ENCODE measurements at places on chromosomes 11 and 22.

DNA sequence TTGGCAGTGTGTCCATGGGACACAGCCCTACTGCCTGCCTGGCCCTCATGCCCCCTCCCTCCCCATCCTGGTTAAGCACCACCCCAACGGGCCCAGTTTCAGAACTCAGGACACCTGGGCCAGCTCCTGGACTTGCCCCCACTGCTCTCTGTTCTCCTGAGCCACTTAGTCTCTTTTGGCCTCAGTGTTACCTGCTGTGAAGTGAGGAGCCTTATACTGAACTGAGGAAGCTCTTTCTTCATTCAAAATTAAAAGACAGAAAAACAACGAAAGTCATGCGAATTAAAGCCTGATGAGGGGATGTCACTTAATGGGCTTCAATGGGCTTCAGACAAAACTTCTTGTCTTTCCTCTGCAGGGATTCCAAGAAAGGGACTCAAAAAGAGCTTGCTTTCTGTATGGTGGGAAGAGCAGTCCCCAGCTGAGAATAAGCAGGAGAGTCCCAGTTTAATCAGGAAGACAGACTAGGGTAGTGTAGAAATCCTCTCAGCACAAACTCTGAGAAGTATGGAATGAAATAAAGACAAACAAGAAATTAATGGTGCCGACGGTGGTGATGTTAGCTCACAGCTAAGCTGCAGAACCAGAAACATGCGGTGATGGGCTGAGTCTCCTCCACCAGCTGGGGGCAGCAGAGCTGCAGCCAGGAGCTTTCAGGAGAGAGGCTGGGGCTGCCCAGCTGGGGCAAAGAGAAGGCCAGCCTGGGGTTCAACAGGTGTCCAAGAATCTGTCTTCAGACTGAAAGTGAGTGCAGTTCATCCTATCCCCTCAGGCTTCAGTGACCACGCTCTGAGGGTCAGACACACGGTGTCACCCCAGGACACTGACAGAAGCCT, 101.0 kb downstream of the GGTLC2 start:
- DNase-seq: peak; percentile 15

DNA sequence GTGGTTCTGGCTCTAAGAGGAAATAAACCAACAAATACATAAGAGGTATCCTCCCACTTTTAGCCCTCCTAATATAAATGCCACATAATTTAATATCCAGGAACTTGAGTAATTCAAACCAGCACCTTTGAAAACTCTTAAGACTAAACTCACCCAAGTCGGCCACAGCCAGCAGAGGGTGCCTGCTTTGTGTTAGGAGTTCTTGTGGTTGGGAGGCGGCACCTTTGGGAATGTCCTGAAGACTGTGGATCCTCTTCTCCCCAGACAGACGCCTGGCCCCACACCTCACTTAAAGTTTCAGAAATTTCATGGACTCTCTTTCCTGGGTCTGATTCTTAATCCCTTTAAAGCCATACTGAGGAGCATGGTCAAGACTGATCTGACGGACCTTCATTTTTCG, 169.0 kb downstream of the TBC1D22A start:
- no peak for DNase-seq

DNA sequence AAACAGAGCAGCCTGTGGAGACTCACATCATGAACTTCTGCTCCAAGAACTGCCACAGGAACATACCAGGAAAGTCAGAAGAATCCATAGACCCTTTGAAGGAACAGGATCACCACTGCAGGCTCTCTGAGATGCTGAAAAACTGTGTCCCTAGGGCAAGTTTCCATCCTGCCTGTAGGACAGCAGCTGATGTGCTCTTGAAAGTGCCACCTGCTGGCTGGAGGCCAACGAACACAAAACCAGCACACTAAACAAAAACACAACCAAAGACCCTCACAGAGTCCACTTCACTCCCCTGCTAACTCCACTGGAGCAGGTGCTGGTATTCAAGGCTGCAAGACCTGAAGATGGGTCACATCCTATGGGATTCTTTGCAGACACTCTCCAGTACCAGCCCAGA, 12.0 kb upstream of the NXPE1 start:
- no peak for DNase-seq

DNA sequence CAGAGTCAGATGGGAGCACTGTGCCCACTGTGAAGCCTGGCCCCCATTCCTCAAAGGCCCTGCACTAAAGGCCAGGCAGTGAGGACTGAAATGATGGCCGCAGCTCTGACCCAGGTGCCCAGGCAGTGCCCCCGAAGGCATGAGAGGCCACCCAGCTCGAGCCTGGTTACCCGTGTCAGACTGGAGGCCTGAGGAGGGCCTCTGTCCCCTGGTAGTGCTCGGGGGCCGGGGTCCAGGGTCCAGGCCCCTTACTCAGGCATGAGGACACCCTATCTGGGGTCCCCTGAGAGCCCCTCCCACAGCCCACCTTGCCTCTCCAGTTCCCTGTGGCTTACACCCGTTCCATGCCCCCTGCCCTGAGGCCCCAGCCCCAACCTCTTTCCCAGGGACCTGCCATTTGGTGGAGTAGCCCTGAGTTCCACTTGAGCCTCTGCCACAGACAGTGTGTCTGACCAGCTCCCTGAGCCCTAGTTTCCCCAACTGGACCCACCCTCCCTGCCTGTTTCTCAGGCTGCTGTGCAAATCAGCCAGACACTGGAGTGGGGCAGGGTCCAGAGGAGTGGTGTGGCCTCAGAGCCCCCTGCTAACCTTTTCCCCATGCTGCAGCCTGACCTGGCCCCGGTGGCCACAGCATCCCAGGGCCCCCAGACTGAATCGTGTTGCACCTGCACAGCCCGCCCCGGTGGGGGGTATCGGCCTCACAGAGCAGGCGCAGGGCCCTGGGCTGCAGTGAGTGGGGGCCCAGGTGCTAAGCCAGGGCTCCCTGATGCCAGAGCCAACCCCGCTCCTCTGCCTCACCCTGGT, 10.8 kb upstream of the ANKRD13D start:
- no peak for DNase-seq

DNA sequence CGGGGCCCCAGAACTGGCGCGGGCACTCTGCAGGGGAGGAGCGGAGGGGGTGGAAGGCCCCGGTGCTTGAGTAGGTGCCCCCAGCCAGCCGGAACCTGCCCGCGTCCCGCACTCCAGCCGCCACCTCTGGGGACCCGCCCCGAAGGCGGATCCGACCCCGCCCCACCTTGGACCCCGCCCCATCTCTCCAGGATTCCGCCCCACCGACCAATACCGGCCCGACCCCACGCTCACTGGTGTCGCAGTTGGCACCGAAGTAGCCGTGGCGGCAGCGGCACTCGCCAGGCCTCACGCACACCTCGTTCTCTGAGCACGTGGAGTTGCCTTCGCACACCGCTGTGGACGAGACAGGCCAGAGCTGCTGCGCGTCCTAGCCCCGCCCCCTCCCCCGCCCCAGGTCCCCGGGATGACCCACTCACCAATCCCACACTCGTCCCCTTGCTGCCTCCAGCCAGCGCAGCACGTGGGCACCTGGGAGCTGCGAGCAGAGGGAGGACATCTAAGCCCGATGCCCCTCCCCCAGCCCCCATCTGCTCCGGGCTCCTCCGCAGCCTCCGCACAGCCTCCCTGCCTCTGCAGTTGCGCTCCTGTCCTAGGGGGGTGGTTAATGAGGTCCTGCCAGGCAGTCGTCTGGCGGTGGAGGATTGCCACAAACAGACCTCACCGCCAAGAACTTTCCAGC, 6.0 kb downstream of the SCARF2 start:
- DNase-seq: no peak

DNA sequence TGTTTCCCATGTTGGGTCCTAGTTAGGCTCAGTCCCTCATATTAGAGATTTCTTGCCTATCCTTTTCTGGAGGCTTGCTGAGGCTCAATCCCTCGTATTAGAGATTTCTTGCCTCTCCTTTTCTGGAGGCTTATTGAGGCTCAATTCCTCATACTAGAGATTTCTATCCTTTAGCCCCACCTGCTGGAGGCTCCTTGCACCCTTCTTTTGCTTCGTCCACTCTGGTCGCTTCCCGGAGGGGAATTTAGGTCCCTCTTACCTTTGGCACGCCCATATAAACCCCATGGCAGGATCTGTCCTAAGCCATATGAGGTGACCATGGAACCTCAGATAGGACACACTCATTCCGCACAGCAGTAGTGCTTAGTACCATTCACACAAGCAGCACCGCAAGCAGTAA, 15.9 kb downstream of the CYP2D6 start:
- no peak for DNase-seq

GRCh38 chr11:6606471-6607189, 3.1 kb downstream of the ILK start:
- peak; percentile 84 for DNase-seq

GRCh38 chr11:70048279-70049024, 29.7 kb upstream of the ANO1 start:
- peak; percentile 30 for DNase-seq

GRCh38 chr11:93756748-93757147, 15.3 kb downstream of the C11orf54 start:
- no peak for DNase-seq

DNA sequence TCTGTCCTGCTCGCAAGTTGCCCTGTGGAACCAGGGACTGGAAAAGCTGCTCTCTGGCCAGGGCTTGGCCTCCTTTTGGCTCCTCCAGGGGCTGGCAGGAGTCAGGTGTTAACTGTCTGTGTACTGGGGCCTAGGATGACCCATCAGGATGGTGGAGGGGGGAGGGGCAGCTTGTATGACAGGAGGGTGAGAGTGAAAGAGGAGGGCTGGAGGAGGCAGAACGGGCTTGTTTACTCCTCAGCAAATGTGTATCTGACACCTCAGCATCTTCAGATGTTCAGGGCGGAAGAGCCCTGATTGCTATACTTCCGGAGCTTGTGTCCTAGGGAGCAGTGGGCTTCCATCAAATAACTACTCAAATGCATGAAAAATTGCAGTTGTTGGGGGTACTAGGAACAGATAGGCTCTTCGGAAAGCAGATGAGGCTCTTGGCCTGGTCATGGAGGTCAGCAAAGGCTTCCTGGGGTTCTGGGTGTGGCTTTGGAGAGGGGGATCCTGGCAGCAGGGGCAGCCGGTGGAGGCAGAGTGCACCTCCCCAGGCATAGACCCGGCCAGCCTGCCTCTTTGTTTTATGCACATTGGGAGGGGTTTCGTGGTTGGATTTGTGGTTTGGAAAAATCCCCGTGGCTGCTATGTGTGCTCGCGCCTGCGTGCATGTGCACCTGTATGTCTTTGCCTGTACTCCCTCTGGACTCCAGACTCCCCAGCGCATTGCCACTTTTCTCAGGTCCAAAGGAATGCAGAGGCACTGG, 31.2 kb downstream of the CD82 start:
- no peak for DNase-seq

DNA sequence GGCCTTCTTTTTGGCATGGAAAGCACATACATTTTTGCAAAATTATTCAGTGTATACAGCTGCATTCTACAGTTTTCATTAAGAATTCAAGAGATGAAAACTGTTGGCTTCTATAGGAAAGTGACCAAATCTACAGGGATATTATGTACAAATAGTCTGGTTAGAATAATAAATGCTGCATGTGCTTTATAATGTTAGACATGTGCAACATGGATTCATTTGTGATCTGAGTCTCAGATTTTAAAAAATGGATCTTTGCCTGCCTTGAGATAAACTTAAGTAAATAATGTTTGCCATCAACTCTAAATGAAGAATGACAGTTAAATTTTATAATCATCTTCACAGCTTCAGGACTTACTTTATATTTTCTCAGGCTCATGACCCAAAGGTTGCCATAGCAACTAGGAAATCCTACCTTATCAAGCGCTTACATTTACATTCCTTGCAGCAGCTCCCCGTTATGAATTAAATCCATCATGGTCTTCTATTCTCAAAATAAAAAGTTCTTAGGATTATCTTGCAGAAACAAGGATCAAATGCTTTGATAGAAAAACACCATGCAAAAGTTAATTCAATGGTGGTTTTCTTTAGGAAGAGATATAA, 200.2 kb downstream of the CADM1 start:
- DNase-seq: no peak

DNA sequence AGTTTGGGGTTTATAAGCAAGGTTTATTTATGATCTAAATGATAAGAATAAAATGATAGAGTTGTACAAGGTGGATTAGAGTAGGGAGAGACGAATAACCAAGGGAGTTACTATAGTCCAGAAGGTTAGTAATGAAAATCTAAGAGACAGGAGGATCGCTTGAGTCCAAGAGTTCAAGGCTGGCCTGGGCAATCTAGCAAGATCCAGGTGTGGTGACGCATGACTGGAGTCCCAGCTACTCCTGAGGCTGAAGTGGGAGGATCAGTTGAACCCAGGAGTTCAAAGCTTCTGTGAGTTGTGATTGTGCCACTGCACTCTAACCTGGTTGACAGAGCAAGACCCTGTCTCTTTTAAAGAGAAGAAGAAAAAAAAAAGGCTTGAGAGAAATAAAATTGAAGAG, 12.3 kb downstream of the HMGXB4 start:
- no peak for DNase-seq

- no peak for DNase-seq
Measured at GRCh38 chr22:48276994-48277867, 1514.8 kb downstream of the TBC1D22A start.

- no peak for DNase-seq
Measured at GRCh38 chr11:128026596-128026995, 560.8 kb downstream of the ETS1 start.

GRCh38 chr11:64843686-64844329, 645 bp downstream of the CDC42BPG start:
- no peak for DNase-seq

DNA sequence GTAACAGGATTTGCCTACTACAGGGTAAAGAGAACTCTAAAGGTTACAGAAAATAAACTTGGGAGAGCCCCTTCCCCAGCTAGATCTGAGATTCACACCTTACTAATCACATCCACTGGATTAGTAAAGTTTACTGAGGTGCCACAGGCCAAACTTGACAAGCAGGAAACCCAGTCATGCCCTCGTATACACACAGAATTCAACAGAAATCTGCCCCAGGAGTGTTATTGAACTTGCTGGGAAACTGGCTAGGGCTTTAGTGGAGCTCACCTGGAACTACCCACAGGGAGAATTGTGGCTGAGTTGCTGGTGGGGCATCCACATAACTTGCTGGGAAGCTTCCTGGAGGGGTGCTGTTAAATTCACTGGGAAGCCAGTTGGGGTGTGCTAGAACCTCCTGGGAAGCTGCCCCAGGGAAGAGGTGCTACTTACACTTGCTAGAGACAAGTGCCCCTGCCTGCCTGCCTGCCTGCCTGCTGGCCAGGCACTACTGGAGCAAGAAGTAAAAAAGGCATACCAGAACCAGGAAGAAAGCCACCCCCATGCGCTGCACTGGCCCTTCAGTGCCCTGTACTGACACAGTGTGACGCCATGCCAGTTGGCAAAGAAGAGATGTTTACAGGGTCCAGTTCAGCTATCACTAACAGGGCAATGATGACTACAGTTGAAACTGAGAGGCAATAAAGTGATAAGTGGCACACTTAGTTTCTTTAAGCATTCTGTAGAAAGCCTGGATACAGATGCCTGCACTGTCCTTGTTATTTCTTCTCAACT, 106.5 kb downstream of the ALX4 start:
- no peak for DNase-seq

Measured in neuronal stem cell (in vitro differentiated cells).